Activated CD4-positive, alpha-beta T cell treated with anti-CD3 and anti-CD28 coated beads, Interleukin-10, Interleukin-2, amounts not matched to agents 100 ng/mL and 50 ng/mL, durations not matched to agents 16 hours and 8 hours (primary cell): ENCODE measurements at places on chromosomes 12 and 14.

DNA sequence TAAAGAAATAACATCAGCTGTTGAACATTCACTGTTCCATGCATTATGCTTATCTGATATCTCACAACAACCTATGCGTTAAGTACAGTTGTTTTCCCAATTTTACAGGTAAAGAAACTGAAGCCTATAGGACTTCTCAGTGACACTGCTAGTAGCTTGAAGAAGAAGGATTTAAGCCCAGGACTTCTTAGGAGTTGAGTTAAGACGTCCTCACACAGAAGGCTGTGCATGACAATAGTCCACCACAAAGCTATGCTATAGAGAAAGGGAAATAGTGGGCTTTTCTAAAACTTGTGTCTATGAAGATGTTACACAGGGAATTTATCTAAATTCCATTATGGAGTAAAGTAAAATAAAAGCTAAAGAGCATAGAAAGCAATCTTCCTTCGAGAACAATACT lies 120.5 kb upstream of the RASSF8 start:
- no peak for DNase-seq

DNA sequence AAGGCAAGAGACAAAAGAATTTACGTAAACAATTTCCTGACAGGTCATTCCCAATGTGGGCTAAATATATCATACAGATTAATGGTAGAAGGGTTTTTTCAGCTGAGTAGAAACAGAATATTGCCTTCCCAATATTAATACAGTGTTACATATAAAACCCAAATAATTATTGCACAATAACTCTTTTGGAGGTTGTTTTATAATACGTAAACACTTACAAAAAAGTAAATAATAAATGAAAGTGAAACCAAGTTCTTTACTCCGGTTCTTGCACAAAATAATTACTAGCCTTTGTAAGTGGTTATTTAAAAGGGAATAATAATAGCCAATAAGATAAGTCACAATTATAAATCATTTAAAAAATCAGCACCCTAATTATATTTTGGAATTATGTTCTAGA lies 118.6 kb upstream of the SSTR1 start:
- DNase-seq: no peak

DNA sequence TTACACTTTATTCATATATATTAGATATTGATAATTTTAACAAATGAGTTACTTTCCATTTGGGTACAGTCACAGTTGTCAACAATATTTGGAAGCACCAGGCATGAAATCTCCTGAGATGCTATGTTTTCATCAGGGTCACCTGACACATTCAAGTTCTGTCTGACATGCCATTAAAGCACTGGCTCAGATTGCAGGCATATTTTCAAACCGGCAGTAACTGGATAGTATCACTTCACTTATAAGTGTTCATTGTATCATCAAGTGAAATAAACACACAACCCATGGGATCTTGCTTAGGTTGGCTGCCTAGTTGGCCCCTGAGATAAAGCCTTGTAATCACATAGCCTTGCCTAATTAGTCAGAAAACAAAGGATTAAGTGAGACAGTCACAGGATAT lies 4.8 kb downstream of the IFNG start:
- peak; percentile 36 for DNase-seq

DNA sequence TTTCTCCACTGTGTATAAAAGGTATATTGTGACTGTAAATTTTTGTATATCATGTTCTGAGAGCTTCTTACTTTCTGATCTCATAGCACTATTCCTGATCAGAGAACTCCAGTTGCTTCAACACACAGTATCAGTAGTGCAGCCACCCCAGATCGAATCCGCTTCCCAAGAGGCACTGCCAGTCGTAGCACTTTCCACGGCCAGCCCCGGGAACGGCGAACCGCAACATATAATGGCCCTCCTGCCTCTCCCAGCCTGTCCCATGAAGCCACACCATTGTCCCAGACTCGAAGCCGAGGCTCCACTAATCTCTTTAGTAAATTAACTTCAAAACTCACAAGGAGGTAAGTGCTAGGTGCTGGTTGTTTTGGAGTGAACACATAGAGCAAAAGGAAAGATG lies 30.9 kb downstream of the CKB start:
- no peak for DNase-seq

GRCh38 chr12:39675263-39675662 lies 55.7 kb upstream of the ABCD2 start:
- DNase-seq: no peak

DNA sequence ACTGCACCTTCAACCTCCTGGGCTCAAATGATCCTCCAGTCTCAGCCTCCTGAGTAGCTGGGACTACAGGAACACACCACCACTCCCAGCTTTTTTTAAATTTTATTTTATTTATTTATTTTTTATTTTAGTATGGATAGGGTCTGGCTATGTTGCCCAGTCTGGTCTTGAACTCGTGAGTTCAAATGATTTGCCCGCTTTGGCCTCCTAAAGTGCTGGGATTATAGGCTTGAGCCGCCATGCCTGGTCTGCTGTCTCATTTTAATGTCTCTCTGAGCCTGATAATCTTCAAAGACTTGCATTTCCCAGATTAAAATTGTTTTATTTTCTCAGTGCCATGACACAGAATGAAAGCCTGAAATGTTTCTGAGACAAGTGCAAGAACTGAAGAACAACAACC lies 1.2 kb upstream of the INHBC start:
- DNase-seq: no peak

GRCh38 chr12:41039461-41039860 lies 148.7 kb upstream of the PDZRN4 start:
- no peak for DNase-seq

- DNase-seq: no peak
These were observed 129.6 kb downstream of the PAPOLA start for GRCh38 chr14:96631621-96632362.

DNA sequence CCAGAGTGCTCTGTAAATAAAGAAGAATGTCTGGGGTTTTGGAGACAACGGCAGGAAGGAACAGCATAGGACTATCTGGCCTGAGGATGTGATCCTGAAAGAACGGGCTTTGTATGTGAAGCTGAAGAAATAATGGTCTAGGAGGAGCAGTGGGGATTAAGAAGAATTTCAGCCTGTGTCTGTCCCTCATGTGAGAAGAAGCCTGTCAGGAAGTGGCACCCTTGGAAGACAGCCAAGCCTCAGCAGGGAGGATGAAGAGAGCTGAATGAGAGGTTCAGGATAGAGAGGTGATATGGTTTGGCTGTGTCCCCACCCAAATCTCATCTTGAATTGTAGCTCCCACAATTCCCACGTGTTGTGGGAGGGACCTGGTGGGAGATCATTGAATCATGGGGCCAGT lies 56.9 kb upstream of the TCL1A start:
- no peak for DNase-seq

DNA sequence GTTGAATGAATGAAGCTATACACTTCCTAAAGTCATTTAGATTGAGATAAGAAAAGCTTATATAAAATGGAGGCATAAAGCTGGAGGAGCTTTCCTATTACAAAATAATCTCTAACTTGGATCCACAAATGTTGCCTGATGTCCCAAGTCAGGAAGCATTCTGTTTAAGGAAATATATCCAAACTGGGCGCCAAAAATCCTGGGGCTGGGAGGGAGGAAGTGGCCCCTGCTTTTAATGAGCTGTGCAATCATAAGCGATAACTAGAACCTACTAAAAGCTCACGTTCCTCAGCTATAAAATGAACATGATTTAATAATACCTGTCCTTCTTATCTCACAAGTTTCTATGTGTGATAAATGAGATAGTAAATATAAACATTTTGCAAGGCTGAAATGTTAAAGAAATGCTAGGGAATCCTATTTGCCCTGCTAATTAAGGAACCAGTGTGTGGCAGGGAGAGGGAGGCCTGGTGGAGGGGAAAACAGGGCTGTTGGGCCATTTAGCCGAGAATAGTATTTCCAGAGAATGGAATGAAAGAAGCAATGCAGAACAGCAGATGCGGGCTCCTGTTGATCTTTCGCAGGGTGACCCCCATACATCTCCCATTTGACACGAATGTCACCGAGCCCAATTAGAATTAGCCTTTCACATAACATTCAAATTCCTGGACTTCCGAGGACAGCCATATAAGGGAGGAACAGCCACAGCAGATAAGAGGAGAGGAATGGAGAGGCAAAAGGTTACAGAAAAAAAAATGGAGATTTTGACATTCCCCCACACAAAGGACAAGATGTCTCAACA lies 25.9 kb downstream of the DUSP6 start:
- no peak for DNase-seq
